ENCODE measurements at places on chromosomes 1 and 21. TPM values are rescaled to one million over a fixed set of nuclear protein-coding genes. Genes with fewer than 3 reads are reported as not detected.
A peak's percentile ranks its signal among the peaks of the same experiment; 100 is the strongest.

- no peak for DNase-seq
These were observed 285.3 kb upstream of the C1orf105 start for GRCh38 chr1:172135076-172135672.

The TIPRL gene
- 19.5 TPM for total RNA-seq

DNA sequence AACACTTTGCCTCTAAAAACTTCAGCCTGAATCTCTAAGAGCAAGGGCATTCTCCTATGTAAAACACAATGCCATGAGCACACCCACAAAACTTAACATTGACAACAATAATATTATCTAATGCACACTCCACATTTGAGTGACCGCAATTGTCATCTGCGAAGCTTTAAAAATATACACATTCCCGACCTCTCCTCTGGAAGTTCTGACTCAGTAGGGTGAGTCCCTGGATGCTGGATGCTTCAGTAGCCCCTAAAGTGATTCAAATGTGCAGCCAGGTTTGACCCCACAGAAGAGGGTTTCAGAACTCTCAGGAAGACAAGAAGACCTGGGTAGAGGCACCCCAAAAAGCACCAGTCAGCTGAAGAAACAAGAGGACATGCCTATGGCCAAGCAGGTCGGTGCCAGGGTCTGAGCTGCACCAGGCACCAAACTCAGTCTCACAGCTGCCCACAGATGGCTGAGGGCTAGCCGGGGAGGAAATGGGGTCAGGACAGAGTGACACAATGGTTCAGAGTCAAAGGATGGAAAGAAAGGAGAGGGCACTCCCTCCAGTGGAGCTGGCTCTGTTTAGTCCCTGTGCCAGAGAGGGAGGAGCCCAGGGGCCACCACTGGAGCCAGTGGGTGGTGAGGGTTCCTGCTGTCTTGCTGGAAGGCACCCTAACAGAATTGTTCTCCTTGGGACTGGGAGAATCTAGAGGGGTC, 17.4 kb downstream of the PIK3C2B start:
- DNase-seq: no peak

The LORICRIN gene
- total RNA-seq: not detected

The CFAP126 gene
- total RNA-seq: not detected

GRCh38 chr21:35586305-35586704, 474.0 kb downstream of the SETD4 start:
- no peak for DNase-seq

The CREG1 gene
- total RNA-seq: 292 TPM

GRCh38 chr1:214898718-214899117, 183.8 kb upstream of the KCNK2 start:
- DNase-seq: no peak

The FAM151A gene
- total RNA-seq: 0.72 TPM

GRCh38 chr1:211352985-211353515, 26.4 kb downstream of the TRAF5 start:
- DNase-seq: peak; percentile 36

DNA sequence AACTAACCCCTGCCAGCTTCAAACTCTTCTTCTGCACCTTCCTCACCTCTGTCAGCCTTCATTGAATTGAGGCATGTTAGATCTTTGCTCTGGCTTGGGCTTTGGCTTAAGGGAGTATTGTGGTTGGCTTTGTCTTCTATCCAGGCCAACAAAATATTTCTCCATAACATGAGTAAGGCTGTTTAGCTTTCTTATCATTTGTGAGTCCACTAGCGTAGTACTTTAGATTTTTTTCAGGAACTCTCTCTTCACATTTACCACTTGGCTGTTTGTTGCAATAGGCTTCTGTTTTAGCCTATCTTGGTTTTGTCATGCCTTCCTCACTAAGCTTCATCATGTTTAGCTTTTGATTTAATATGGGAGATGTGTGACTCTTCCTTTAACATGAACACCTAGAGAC, 417.5 kb downstream of the NCAM2 start:
- no peak for DNase-seq

DNA sequence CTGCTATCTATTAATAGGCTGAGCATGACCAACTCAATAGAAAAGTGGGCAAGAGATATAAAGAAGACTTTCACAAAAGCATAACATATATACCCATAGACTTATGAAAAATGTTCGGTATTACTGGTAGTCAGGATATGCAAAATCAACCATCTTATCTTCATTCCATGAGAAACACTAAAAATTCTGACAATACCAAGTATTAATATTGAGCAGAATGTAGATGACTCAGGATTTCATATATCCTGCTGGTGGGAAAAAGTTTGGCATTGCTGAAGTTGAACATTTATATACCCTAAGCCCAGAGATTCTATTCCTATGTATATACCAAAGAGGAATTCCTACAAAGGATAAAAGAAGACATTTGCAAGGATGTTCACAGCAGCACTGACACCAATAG, 138.3 kb downstream of the CLEC20A start:
- DNase-seq: no peak

Data from omental fat pad (tissue), 4 donors.